ENCODE measurements at places on chromosomes 3 and 15.

- peaks cover 13% of the 10 kb centered on the region for H3K27me3 ChIP-seq
- no peaks in the 10 kb centered on the region for H3K4me1 ChIP-seq
- no peaks in the 10 kb centered on the region for H3K36me3 ChIP-seq
- H3K27ac ChIP-seq, result no peak overlapping the region
Measured at GRCh38 chr3:8712045-8712907, 21.3 kb upstream of the CAV3 start.

DNA sequence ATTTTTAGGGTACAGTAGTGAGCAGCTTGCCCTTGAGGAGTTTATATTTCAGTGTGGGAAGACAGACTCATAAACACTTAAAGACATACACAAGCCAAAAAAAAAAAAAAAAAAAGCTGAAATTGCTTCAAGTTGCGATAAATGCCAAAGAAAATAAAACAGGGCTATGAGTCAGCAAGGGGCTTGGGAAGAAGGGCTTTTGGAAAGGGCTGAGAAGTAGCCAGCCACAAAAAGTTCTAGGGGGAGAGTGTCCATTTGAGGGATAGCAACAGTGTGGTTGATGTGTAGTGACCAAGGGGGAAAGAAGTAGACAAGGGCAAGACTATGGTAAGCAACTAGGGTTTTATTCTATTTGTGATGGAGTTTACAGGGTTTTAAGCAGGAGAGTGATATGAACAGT is 185.5 kb downstream of the ADAMTS9 start:
- no peaks in the 10 kb centered on the region for H3K36me3 ChIP-seq
- no peak overlapping the region for H3K4me3 ChIP-seq
- H3K4me1 ChIP-seq, result peaks cover 24% of the 10 kb centered on the region

GRCh38 chr3:71497367-71497897 is 86.1 kb downstream of the FOXP1 start:
- peaks cover 6% of the 10 kb centered on the region for H3K36me3 ChIP-seq
- no peaks in the 10 kb centered on the region for H3K4me1 ChIP-seq
- H3K27ac ChIP-seq, result no peak overlapping the region
- H3K4me3 ChIP-seq, result no peak overlapping the region

DNA sequence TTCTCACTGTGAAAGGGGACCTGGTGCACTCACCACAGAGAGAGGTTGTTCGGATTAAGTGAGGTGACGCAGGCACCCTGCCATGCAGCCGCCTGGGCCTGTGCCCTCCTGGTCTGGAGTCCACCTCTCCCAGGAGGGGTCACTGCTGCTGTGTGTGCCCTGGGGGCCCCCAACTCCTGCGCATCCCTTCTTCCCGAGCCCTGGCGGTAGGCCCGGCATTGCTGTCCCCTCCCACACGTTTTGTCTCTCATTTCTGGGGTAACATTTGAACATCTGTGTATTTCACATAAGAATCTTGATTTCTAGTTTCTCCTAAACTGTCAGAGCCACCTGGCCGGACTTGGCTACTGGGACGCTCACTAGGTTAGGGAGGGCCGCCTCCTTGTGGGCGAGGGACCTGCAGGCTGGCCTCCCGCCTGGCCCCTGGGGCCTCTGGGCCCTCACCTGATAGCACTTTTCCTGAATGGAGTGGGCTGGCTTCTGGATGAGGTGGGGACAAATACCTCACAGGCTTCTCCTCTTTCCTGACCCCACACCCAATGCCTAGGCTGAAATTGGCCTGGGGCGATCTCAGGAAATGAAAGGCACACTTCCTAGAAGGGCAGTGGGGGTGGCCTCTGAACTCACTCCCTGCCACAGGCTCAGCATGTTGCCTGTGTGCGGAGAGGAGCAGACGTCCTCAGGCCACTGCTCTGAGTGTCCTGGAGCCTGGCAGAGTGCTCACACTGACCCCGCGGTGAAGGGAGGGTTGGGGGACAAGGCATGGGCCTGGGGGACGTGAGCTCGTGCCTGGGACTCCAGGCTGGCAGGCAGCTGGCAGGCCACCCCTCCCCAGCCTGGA is 104.2 kb upstream of the PRR23E start:
- no peaks in the 10 kb centered on the region for H3K36me3 ChIP-seq
- H3K27me3 ChIP-seq, result peaks cover 8% of the 10 kb centered on the region
- no peak for DNase-seq
- H3K4me3 ChIP-seq, result no peak overlapping the region
- no peaks in the 10 kb centered on the region for H3K4me1 ChIP-seq
- H3K27ac ChIP-seq, result no peak overlapping the region

GRCh38 chr15:84797212-84797611 is 19.9 kb upstream of the ALPK3 start:
- H3K27ac ChIP-seq, result peak overlapping the region; percentile 18
- DNase-seq, result no peak
- no peak overlapping the region for H3K4me3 ChIP-seq
- H3K27me3 ChIP-seq, result peaks cover 3% of the 10 kb centered on the region
- H3K36me3 ChIP-seq, result peaks cover 14% of the 10 kb centered on the region
- no peaks in the 10 kb centered on the region for H3K4me1 ChIP-seq

DNA sequence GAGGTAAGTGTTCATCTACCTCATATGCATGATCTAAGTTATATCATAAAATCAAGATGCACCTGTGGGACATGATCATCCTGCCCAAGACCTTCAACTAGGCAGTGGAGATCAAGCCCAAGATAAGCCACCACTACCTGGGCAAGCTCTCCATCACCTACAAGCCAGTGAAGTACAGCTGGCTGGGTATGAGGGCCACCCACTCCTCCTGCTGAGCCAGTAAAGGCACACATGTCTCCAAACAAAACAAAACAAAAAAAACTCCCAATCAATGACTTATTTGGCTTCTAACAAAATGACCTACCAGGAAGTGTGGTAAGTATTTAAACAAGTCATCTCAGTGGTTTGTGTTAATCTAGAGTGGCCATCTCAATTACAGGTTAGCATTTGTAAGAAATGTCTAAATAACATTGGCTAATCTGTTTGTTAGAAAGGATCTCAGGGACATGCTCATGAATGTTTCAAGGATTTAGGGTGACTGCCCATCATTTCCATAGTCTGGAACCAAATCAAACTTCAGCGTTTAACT is 3.1 kb downstream of the PAQR9 start:
- H3K27me3 ChIP-seq, result peaks cover 24% of the 10 kb centered on the region
- no peak overlapping the region for H3K4me3 ChIP-seq
- H3K4me1 ChIP-seq, result peaks cover 13% of the 10 kb centered on the region
- H3K27ac ChIP-seq, result no peak overlapping the region

- H3K36me3 ChIP-seq, result no peaks in the 10 kb centered on the region
- H3K4me1 ChIP-seq, result peaks cover 6% of the 10 kb centered on the region
- H3K4me3 ChIP-seq, result no peak overlapping the region
- no peaks in the 10 kb centered on the region for H3K27me3 ChIP-seq
Measured at GRCh38 chr15:36926427-36926825, 173.9 kb downstream of the MEIS2 start.

- H3K4me3 ChIP-seq, result no peak overlapping the region
- no peaks in the 10 kb centered on the region for H3K36me3 ChIP-seq
- no peak overlapping the region for H3K27ac ChIP-seq
Measured at GRCh38 chr15:31366169-31366734, 39.6 kb downstream of the KLF13 start.

GRCh38 chr3:55690177-55690576 is 203.1 kb upstream of the WNT5A start:
- H3K36me3 ChIP-seq, result no peaks in the 10 kb centered on the region
- H3K27ac ChIP-seq, result no peak overlapping the region
- H3K27me3 ChIP-seq, result no peaks in the 10 kb centered on the region
- H3K4me1 ChIP-seq, result peaks cover 26% of the 10 kb centered on the region
- DNase-seq, result no peak
- no peak overlapping the region for H3K4me3 ChIP-seq

DNA sequence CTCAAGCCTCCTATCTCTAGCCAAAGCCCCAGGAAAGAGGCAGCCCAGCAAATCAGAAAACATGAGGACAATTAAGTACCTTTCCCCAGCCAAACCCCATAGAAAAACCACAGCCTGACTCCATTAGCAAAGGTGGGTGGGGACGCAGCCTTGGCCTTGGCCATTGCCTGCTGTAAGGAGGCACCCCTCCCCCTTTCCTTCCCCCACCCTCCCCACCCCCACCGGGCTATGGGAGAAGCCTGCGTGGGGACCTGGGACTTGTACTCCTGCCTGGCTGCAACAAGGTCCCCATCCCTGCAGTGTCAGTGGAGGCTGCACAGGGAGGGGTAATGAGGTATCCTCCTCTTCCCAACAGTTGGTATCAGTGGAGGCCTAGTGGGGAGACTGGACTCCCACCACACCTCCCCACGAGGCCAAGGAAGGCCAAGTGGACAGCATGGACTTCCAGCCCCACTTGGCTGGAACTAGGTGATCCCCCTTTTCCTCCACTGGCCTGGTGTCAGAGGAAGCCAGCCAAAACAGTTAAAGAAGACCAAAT is 20.5 kb downstream of the PRR23E start:
- no peaks in the 10 kb centered on the region for H3K36me3 ChIP-seq
- peaks cover 4% of the 10 kb centered on the region for H3K27me3 ChIP-seq
- H3K4me3 ChIP-seq, result no peak overlapping the region
- H3K4me1 ChIP-seq, result peaks cover 13% of the 10 kb centered on the region
- H3K27ac ChIP-seq, result no peak overlapping the region
- no peak for DNase-seq

DNA sequence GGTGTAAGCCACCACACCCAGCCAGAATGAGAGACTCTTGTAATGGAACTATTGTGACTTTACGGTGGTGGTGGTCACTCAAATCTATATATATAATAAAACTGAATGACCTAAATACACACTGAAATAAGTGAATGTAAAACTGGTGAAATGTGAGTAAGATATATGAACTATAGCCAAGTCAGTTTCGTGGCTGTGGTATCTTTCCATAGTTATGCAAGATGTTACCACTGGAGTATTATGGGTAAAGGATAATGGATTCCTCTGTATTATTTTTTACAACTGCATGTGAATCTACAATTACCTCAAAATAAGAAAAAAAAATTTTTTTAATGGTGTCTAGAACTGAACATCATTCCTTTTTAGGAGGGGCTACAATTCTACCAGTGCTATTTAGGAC is 21.9 kb downstream of the PIK3CB start:
- no peak overlapping the region for H3K4me3 ChIP-seq
- no peaks in the 10 kb centered on the region for H3K27me3 ChIP-seq
- H3K36me3 ChIP-seq, result peaks cover 3% of the 10 kb centered on the region
- H3K4me1 ChIP-seq, result peaks cover 10% of the 10 kb centered on the region

- no peaks in the 10 kb centered on the region for H3K27me3 ChIP-seq
- no peak overlapping the region for H3K4me3 ChIP-seq
- DNase-seq, result no peak
- no peaks in the 10 kb centered on the region for H3K4me1 ChIP-seq
- no peaks in the 10 kb centered on the region for H3K36me3 ChIP-seq
Measured at GRCh38 chr3:139695007-139695406, 17.2 kb upstream of the NMNAT3 start.

- peaks cover 7% of the 10 kb centered on the region for H3K4me1 ChIP-seq
- H3K4me3 ChIP-seq, result no peak overlapping the region
- no peak overlapping the region for H3K27ac ChIP-seq
- no peaks in the 10 kb centered on the region for H3K36me3 ChIP-seq
- DNase-seq, result no peak
Measured at GRCh38 chr15:88223084-88223483, 33.5 kb downstream of the NTRK3 start.

- no peak overlapping the region for H3K4me3 ChIP-seq
- H3K36me3 ChIP-seq, result peaks cover 5% of the 10 kb centered on the region
- no peaks in the 10 kb centered on the region for H3K4me1 ChIP-seq
- H3K27me3 ChIP-seq, result no peaks in the 10 kb centered on the region
- DNase-seq, result no peak
- peak overlapping the region; percentile 49 for H3K27ac ChIP-seq
Measured at GRCh38 chr3:136658946-136659682, 93.1 kb downstream of the STAG1 start.

DNA sequence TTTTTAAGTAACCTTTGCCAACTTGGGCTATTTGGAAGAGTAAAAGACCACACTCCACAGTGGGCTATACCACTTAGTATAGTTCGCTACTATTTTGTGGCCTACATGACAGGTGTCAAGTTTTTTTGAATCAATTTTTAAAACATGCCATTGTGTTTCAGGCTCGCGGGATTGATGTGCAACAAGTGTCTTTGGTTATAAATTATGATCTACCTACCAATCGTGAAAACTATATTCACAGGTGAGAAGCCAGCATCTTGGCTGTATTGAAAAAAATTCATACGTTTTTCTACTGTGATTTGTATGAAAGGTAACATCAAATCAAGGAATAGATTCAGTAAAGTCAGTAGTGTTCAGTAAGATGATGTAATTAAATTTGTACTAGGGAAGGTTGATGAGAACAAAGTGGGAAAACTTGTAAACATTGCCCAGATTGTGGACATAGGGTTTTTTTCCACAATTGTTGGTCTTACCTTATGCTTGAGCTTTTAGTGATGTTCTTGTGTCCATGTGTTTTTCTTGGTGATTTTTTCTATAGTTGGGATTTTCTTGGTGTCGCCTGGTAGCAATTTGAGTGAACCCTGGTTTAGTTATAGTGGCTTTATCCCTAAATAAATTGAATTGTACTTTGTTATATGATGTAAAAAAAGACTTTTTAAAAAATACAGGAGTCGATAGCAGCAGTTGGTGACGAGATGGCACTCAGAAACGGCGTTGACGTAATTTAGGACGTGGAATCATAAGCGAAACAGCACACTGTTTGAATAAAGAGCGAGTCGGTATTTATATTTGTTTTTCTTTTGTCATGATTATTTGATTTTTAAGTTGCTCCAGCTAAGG is 4.5 kb downstream of the EIF4A2 start:
- no peak for DNase-seq
- H3K27me3 ChIP-seq, result peaks cover 12% of the 10 kb centered on the region
- peak overlapping the region; percentile 22 for H3K27ac ChIP-seq

GRCh38 chr3:167740961-167741587 is 5.6 kb downstream of the SERPINI1 start:
- DNase-seq, result peak; percentile 47
- no peak overlapping the region for H3K27ac ChIP-seq
- no peak overlapping the region for H3K4me3 ChIP-seq
- no peaks in the 10 kb centered on the region for H3K36me3 ChIP-seq

DNA sequence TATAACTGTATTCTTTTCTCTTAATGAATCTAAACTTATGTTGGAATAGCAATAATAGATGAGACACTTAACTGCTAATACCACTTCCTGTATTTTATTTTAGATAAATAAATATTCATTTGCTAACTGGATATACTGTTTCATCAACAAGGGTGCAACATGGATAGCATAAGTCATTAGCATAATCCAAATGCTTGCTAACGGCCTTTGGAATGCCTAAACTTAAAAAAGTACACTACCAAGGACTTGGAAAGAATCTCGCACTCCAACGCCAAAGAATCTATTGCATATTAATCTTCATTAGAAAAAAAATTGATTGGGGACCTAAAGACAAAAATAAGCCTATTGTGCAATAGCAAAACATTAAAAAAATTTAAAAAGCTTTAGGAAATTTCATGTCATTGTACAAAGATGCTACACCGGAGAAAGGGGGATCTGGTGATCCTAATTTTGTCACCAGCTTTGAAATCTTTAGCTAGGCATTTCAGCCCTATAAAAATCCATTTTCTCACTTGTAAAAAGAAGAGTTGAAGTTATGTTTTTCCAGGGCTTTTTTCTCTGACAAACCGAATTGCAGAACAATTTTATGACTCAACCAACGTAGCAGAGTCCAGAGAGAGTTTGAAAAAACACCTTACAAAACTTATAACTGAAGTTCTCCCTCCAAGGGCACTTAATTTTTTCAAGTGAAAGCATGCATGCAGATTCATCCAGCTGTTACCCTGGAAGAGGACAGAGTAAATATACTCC is 4.1 kb downstream of the VGLL3 start:
- H3K4me3 ChIP-seq, result no peak overlapping the region
- no peak overlapping the region for H3K27ac ChIP-seq
- DNase-seq, result no peak
- H3K27me3 ChIP-seq, result peaks cover 5% of the 10 kb centered on the region
- no peaks in the 10 kb centered on the region for H3K36me3 ChIP-seq
